HCEC 1CT (cell line): ENCODE measurements at places on chromosomes 6 and 20.

DNA sequence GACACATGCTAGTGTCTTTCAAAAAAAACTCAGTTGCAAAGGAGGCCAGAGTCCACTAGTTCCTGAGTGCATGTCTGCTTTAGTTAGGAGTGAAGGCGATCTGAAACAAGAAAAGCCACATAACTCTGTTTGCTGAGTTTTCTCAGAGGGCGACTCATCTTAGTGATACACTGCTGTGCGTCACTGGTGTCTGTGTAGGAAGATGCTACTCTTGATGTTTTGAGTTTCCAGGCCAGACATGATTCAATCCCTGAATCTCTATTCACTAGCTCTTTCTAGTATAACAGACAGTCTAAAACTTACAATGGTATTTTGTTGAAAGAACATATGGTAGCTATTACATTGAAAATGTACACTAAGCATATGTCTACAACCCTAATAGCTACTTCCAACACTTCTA lies 60.9 kb downstream of the GFRAL start:
- DNase-seq = no peak

DNA sequence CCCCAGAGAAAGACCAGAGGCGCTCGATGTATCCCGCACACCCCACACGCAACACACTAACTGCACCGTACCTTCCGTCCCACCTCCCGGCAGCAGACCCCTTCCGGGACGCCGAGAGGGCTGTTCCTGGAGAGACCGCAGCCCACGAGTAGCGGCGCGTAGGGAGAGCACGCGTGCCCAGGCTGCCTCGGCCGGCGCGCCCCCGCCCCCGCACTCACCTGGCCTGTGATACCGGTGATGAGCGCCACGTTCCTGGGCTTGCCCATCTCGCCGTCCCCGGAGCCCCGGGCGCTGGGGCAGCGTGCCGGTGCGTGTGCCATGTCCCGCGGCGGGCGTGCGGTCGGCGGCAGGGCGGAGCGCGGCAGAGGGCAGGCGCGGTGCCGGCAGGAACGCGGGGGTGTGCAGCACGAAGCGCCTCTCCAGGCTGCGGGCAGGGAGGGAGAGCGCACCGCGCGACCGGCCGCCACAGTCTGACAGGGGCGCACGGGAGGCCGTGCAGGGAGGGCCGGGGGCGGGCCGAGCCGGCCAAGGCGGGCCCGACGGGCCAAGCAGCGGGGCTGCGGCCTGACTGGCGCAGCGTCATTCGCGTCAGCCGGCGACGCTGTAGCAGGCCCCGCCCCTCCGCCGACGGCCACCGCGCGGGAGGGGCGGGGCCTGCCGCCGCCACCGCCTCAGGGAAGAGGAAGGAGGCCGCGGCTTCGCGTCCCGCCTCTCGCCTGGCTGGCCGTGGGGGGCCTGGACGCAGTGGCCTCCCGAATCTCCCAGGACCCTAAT lies at the start of gene GMDS:
Gene GMDS (minus strand): TSS at position 503 of the 774 bp plus-strand sequence.
- DNase-seq = peak; percentile 87

DNA sequence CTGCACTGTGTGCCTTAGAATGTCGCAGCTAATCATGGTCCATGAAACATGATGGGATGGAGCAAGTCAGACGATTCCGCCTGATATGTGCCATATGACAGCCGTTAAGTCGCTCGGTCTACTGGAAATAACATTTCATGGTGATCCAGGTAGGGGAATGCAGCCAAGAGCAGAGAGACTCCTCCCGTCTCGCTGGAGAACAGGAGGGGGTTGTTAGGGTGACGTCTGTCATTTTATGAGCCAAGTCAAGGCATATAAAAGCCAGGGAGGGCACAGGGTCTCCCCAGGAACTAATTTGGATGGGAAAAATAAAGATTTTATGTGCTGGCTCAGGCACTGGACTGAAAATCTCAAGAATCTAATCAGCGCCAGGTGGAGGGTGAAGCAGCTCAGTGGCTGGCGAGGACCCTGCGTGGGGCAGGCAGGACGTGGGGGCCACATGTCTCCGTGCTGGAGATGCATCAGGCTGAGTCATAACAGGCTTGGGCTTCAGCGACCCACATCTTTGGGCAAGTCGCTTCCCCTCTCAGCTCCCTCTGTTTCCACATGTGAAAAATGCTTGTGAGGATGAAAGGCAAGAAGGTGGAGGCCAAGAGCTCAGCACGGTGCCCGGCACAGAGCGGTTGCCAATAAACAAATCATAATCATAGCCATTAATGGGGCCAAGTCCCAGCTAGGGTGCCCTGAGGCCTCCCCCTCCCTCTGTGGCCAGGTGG lies 234.6 kb downstream of the ANKRD60 start:
- no peak for DNase-seq

DNA sequence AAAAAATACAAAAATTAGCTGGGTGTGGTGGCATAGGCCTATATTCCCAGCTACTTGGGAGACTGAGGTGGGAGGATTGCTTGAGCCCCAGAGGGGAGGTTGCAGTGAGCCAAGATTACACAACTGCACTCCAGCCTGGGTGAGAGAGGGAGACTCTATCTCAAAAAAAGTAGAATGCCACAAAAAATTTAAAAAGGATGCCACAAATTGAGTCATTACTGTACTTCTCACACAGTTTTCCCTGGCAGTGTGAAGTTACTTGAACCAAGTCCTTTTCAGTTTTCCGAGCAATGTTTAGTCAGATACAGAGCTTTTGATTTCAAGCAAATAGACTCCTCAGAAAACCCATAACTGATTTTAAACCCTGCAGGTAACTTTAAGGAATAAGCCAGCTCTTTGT lies 53.3 kb downstream of the TNFRSF21 start:
- DNase-seq = no peak

DNA sequence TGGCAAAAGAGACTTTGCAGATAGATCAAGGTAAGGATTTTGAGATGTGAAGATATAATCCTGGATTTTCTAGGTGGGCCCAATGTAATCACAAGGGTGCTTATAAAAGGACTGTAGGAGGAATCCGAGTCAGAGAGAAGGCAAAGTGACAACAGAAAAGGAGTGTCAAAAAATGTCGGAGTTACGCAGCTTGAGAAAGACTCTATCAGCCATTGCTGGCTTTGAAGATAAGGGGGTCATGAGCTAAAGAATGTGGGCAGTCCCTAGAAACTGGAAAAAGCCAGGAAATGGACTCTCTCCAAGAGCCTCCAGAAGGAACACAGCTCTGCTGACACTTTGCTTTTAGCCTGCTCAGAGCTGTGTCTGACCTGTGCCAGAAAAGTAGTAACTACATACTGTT lies 8.7 kb upstream of the RWDD1 start:
- DNase-seq = no peak

DNA sequence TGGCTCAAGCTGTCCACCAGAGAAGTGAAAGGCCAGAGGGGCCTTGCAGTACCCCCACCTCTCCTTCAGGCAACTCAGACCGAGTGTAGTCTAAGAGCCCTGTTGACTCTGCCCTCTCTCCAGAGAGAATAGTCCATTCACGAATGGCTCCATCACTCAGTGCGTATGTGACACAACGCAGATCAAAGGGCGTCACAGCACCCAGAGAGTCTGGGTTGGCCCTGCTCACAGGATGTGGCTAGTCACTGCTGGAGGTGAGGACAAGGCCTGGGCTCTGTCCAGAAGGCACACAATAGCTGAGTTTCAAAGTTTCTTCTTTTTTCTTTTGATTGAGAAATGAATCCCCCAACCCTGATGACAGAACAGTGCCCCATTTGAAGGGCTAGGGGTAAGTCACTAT lies 74.1 kb downstream of the TRMT11 start:
- no peak for DNase-seq

GRCh38 chr6:33632558-33633039 lies 11.5 kb downstream of the ITPR3 start:
- DNase-seq = peak; percentile 44

DNA sequence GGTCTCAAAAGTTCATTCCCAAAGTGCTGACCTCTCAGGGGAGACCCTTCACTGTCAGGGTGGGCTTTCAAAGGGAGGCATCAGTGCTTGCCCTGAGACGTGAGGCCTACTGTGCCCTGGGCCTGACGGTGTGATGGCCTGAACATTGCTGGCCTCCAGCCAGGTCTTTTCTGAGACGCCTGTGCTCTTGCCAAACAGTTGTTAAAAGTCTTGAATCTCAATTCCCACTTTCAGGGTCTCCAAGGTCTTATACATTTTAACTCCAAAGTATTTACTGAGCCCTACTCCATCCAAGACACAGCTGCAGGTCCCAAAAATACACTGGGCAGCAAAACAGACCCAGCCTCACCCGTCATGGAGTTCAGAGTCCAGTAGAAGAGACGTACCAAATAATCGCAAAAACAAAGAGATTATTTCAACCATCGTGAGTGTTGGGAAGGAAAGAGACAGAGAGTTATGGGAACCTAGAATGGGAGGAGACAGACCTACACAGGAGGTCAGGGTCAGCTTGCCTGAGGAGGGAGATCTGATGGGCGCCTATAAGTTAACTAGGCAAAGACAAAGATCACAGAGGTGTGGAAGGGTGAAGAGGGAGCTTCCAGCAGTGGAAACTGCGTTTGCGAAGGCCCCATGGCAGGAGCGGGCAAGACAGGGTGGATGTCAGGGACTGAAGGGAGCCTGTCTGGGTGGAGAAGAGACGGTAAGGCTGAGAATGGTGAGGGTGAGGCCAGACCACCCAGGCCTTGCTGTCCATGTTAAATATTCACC lies 446.3 kb downstream of the PREX1 start:
- DNase-seq = no peak

GRCh38 chr6:33592595-33593413 lies 12.7 kb upstream of the BAK1 start:
- DNase-seq = no peak

DNA sequence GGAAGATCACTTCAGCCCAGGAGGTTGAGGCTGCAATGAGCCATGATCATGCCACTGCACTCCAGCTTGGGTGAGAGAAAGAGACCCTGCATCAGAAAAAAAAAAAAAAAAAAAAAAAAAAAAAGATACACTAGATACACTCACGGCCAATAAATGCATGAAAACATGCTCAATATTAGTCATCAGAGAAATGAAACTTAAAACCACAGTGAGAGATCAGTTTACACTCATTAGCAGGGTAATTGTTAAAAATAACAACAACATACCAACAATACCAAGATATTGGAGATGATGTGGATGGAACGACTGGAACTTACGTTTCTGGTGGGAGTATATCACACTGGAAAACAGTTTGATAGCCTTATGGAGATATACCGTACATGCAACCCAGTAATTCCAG lies 29.9 kb downstream of the HS3ST5 start:
- DNase-seq = no peak

- DNase-seq = no peak
Measured at GRCh38 chr6:105794870-105795269, 291.3 kb upstream of the PRDM1 start.

DNA sequence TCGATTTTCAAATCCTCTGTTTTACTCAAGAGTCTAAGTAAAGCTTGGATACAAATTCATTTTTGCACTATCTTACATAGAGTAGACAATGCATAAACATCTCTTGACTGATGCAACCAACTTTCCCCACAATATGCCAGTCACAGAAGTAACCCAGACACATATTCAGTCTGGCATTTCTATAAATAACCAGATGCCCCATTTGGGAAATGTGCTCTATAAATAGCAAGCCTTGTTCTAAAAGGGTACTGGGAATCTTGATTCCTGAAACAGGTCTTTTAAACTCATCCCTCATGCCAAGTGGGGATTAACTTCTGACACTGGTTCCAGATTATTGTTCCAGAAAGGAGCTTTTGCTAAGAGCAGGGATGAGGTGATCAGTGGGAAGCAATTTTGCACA lies 411.7 kb downstream of the EPM2A start:
- no peak for DNase-seq

- DNase-seq = peak; percentile 36
Measured at GRCh38 chr20:58870293-58871014, 17.9 kb downstream of the GNAS start.

DNA sequence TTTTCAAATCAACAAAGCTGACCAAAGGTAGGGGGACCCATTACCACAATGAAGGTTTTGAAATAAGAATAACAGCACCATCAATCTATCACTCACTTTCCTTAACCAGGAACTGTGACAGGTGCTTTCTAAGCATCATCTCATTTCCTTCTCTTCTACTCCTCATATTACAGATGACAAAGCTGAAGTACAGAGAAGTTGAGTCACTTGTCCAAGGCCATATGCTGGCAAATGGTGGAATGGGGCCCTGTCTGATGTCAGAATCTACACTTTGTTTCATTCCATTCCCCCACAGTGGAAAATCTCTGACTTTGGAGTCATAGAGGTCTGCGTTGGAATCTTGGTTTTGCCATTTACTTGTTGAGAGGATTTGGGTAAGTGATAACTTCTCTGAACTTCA lies 222.5 kb upstream of the LRFN2 start:
- DNase-seq = no peak

DNA sequence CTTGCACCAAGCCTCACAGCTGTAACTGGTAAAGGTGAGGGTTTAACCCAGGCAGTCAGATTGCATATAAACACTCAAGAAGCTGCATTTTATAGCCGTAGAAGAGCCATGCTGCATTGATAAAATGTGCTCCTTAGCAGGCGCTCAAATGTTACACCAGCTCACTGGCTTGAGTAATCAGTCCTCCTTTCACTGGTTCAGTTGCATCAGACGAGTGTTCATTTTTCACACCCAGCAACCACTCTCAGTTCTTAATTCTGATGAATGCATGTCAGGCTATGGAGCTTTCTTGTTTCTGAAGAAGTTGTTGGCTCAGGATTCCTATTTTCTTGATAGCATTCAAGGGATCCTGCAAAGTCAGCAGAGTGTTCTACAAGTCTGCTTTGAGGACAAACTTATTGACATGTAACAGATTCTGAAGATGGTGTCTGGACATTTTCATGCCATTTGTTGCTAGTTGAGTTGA lies 198.3 kb downstream of the PLCB1 start:
- no peak for DNase-seq

- no peak for DNase-seq
Measured at GRCh38 chr6:28635547-28636158, 110.0 kb downstream of the GPX5 start.

DNA sequence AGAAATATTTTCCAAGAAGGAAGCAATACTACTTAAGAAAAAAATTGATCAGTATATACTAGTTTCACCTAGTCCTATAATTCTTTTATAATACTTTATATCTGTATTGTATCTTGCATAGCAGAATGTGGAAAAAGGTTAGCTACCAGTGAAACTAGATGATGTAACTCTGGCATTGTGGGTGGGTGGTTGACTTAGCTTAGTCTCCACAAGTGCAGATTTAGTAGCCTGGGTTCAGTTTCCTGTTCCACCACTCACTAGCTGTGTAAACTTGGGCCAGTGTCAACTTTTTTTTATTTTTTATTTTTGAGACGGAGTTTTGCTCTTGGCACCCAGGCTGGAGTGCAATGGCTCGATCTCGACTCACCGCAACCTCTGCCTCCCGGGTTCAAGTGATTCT lies 2.0 kb downstream of the MUC21 start:
- no peak for DNase-seq

DNA sequence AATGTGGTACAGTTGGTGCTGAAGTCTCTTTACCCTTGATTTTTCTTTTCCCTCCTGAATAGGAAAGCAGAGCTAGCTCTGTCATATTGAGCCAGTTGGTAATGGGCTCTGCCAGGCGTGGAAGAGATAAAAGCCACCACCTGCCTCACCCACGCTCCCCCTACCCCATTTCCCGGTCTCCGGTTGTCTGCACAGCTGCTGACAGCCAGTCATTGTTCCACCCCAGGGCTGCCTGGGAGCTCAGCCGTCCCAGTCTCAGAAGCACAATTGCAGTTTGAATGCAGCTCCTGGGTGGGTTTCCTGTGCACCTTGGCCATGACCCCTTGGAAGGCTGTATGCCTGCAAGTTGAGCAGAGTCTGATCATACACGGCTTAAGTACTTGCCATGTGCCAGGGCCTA lies 675.2 kb upstream of the FLRT3 start:
- DNase-seq = no peak

- peak; percentile 64 for DNase-seq
Measured at GRCh38 chr20:47305667-47306066, 50.8 kb downstream of the ZMYND8 start.

GRCh38 chr6:31651602-31652191 lies 764 bp downstream of the BAG6 start:
- peak; percentile 77 for DNase-seq
